ENCODE measurements at places on chromosomes 3 and 15.

DNA sequence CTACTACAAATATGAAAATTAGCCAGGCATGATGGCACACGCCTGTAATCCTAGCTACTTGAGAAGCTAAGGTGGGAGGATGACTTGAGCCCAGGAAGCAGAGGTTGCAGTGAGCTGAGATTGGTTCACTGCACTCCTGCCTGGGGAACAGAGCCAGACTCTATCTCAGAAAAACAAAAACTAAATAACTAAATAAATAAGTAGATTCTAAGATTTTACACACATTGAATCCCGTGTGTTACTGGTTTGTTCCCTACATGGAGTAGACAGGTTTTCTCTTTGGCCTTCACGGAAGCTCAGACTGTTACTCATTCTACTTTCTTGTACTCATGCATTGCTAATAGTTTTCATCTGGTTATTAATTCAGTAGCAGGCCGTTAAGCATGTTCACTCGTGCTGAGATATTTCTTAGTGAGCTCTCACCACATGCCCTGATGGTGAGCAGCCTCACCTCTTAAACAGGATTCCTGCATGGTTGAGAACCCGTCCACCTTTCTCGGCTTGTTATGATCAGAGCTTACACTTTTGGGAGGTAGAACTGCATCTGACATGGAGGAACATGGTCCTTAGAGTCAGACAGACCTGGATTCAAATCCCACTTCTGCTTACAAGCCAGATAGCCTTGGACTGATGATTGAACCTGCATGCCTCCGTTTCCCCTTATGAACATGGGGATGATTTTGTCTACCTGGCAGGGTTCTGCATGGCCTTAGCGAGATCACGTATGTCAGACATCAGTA is 49.1 kb downstream of the CMTM7 start:
- no peak for DNase-seq

DNA sequence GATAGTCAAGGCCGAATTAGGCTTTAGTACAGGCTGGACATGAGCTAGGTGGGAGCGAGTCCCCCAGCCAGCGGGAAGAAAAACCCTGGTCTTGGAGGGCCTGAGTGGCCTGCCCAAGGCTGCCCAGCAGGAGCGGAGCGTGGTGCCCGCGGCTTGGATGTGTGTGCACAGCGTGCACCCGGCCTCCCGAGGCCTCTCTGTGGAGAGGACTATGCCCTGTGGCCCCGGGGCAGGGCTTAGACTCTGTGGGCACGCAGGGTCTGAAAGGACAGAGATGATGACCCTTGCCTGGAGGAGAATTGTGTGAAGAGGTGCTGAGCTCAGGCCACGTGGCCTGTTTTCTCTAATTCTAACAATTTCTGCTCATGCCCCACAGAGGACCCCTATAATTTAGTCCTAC is 124.6 kb upstream of the IQSEC1 start:
- DNase-seq: no peak

GRCh38 chr3:85631070-85631469 is 672.3 kb downstream of the CADM2 start:
- DNase-seq: no peak

GRCh38 chr15:70025413-70026296 is 72.1 kb downstream of the TLE3 start:
- no peak for DNase-seq

GRCh38 chr3:162329514-162329913 is 832.9 kb downstream of the OTOL1 start:
- no peak for DNase-seq

GRCh38 chr3:94258851-94259250 is 196.0 kb downstream of the NSUN3 start:
- no peak for DNase-seq

DNA sequence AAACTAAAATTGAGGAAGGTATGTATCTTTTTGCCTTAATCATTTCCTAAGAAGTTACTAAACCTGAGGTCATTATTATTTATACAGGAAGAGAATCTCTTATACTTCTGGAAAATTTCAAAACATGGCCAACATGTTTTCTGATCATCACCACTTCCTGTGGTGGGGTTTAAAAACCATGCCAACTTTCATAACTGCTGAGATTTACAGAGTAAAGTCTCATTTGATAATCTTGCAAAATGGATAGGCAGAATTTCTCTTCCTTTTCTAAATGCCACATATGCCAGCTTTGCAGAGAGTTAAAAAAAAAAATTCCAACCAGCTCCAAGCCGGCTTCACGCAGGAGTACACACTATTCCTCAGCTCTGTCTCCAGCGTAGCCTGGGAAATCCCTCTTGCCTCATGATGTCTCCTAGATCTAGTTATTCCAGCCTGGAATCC is 124.3 kb upstream of the SPRED1 start:
- DNase-seq: peak; percentile 59

- no peak for DNase-seq
Measured at GRCh38 chr3:153305189-153305588, 143.2 kb downstream of the RAP2B start.

GRCh38 chr3:39783680-39784079 is 25.7 kb upstream of the MYRIP start:
- DNase-seq: no peak

- no peak for DNase-seq
Measured at GRCh38 chr3:126914226-126914625, 68.7 kb upstream of the PLXNA1 start.

- DNase-seq: no peak
Measured at GRCh38 chr15:101710806-101711205, 13.5 kb downstream of the TARS3 start.

GRCh38 chr3:39990532-39990931 is 181.1 kb downstream of the MYRIP start:
- DNase-seq: peak; percentile 72

DNA sequence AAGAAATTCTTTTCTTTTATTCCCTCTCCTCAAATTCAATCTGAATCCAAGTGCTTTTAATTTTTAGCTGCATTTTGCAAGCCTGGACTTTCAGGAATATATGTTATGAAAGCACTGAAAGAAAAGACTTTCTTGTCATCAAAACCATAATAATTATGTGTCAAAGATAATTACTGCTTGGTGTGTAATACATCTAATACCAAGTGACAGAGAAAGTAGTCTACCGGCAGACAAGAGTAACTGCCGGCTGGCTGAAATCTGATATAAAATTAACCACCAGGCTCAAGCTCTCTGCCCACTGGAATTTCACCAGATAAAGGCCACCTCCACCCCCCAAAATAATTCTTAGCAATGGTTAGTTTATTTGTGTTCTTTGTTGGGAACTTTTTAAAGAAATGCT is 220.9 kb upstream of the CDIN1 start:
- no peak for DNase-seq

DNA sequence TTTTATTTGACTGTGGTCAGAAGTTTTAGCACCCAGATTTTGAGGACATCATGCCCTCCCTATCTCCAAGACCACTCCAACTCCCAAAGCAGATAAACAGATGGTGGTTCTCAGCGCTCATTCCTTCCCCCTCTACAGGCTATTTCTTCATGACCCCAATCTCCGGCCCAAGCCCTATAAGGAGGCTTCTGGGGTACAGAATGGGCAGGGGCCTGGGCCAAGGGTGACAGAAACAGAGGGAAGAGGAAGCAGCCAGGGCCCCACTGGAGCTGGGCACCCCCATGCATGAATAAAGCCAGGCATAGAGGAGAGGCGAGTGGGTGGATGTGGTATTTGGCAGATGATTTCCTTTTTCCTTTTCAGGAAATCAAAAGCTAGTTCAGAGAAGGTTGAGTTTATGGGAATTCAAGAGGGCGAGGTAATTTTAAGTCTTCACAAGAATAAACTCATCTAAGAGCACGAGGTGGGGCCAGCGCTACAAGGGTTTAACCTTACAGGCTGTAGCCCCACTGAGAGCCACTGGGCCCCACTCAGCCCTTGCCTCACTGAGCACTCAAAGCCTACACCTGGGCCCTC is 104.8 kb upstream of the HERC1 start:
- no peak for DNase-seq

GRCh38 chr3:73653877-73654276 is 29.1 kb upstream of the PDZRN3 start:
- no peak for DNase-seq

All from MM.1S (cell line).